Kasumi-1 (cell line): ENCODE measurements at places on chromosomes 1 and 21.

DNA sequence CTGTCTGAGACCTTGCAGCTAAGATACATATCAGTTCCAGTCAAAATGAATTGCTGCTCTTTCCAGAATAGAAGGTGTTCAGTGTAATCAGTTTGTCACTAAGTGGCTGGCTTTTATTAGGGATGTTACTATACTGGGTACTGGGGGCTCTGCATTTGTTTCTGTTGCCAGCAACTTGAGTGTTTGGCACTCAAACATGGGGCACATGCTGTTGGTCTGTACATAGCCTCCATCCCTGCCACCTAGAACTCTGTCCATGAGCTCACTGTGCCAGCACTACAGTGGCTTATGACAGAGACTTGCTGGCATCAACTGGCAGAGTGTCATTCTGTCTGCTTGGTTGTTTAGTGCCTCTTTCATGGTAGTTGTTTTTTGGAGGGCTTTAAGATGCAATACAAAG is 45.1 kb downstream of the RGSL1 start:
- DNase-seq: no peak

GRCh38 chr1:10665930-10666850 is 130.3 kb downstream of the CASZ1 start:
- DNase-seq: no peak

DNA sequence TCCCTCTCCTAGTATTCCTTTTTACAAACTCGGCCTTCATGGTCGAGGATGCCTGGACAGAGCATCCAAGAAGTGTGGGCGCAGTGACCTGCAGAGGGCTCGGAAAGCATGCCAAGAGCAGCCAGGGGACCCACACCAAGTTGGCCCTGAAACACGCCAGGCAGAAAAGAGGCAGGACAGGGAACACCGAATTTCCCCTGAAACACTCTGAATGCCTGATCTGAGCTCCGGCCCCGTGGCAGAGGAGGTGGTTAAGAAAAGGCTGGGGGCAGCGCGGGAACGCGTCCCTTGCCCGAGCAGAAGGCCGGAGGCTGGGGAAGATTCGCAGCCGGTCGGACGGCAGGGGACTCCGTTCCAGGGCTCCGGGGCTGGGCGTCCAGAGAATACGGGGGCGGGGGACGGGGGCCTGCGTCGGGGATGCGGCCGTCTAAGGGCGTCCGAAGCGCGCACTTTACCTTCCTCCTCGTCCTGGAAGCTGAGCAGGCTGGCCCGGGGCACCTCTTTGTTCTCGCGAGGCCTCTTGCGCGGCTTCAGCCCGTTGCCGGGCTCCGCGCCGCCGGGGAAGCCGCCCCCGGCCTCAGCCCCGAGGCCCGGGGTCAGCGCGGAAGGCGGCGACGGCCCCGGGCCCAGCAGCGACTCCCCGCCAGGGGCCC is 558 bp downstream of the PAXBP1 start:
- peak; percentile 55 for DNase-seq

DNA sequence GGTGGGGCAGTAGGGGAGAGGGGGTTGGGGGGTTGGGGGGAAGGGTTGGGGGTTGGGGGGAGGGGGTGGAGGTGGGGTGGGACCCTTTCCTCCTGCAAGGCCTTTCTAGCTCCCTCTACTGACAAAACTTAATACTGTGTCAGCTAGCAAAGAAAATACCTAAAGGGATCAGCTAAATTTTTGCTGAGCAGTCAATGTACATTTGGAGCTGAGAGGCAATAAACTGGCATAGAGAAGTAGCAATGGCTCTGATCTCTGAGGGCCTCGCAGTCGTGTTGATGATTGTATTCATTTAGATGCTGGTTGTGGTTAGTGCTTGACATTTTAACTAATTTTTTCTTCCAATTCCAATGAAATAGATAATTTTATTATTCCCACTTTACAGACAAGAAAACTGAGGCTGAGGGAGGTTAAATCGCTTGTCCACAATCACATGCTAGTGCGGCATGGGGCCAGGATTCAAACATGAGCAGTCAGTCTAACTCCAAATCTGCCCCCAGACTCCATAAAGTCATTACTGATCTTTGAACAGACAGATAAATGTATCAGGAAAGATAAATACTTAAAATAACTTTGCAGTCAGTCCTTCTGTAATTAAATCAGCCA is 357.1 kb downstream of the DISC1 start:
- peak; percentile 34 for DNase-seq

- DNase-seq: no peak
Observed at GRCh38 chr1:21756393-21757089, 26.4 kb downstream of the USP48 start.

GRCh38 chr1:192561301-192561700 is 14.3 kb upstream of the RGS1 start:
- peak; percentile 10 for DNase-seq

GRCh38 chr1:15836772-15837669 is 10.5 kb upstream of the SPEN start:
- peak; percentile 61 for DNase-seq

GRCh38 chr1:25926731-25927496 is 20.7 kb upstream of the STMN1 start:
- DNase-seq: peak; percentile 42

GRCh38 chr1:237032029-237032428 is 10.0 kb upstream of the RYR2 start:
- no peak for DNase-seq

GRCh38 chr1:153697191-153698019 is 18.9 kb downstream of the NPR1 start:
- DNase-seq: no peak

- DNase-seq: no peak
Observed at GRCh38 chr1:94329276-94329675, 88.9 kb upstream of the ABCD3 start.

GRCh38 chr1:155070158-155070621 is 6.7 kb downstream of the EFNA4 start:
- no peak for DNase-seq

DNA sequence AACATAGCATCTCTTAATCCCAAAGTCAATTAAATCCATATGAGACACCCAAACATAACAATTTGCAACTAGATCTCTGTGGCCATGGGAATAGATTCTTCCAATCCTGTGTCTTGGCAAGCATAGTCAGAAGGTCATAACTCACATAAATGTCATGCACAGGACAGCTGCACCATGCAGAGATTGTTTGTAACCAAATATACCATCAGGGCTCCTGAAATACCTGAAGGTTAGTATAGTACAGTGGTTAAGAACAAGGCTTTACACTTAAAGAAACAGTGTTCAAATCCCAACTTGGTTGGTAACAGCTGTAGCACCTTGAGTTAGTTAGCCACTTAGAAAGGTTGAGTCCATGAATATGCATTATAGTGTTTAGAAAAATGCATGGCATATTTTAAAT is 82.6 kb upstream of the CCDC190 start:
- DNase-seq: no peak
